ENCODE measurements at places on chromosomes 3 and 15.

DNA sequence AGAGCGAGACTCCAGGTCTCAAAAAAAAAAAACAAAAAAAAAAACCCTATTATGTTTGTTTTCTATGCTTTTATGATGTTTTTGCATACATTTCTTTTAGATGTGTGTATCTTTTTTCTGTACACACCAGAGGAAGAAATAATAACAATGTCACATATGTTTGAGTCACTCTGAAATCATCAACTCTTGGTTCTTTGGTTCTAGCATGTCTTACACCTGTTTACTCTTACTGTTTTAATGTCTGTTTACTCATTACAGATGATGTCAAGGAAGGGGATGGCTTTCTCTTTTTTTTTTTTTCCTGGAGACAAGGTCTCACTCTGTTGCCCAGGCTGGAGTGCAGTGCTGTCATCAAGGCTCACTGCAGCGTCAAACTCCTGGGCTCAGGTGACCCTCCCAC is 24.1 kb downstream of the RHOA start:
- DNase-seq, result no peak

GRCh38 chr15:41536866-41537265 is 7.2 kb downstream of the RPAP1 start:
- DNase-seq, result no peak

GRCh38 chr15:40412095-40412759 is 6.6 kb downstream of the IVD start:
- DNase-seq, result no peak

DNA sequence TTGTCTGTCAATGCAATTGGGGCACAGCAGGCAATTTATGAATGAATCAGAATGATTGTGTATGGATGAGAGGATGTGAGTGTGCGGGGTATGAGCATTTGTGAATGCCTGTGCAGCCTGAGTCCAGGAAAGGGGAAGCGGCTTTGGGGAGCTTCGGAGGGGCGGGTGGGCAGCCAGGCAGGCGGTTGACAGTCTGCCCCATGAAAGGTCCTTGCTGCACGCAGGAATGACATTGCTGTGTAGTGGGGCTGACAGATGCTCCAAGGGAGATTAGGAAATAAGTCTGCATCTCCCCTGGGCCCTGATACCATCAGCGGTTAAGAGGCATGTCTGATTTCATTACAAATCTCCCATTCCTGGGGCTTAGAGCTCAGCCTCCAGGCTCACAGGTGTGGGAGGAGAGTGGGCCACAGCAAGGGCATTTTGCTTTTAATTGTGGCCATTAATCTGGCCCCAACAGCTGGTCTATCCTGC is 26.4 kb upstream of the TSPAN3 start:
- no peak for DNase-seq

DNA sequence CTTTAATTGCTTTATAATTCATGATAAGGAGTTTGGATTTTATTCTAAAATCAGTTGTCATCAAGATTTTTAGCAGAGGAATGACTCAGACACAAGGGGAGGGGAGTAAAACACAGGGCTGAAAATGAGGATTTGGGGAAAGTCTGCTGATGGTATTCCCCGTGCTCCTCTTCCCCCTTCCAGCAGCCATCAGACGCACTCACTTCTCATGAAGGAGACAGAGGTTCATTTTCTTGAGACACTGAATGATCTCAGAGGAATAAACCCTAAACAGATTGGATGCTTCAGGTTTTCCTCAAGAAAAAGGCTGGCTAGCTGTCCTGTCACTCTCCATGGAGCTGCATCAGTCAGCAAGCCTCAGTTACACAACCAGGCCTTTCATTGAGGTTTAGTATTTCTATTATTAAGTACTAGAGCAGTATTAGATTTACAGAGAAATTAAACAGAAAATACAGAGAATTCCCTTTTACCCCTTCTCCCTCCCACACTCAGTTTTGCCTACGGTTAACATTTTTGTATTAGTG is 166.4 kb downstream of the C3orf70 start:
- DNase-seq, result no peak

DNA sequence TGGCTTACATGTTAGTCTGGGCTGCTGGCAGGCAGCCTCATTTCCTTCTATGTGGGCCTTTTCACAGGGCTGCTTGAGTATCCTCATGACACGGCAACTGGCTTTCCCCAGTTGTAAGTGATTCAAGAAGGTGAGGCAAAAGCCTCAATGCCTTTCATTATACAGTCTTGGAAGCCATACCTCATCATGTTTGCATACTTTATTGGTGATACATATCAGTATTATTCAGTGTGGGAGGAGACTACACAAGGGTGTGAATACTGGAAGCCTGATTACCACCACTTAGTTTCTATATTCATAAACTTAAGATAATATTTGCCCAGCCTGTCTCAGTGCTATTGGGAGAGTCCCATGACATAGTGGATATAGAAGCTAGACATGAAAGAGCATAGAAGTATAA is 346.8 kb downstream of the SOX2 start:
- DNase-seq, result no peak

DNA sequence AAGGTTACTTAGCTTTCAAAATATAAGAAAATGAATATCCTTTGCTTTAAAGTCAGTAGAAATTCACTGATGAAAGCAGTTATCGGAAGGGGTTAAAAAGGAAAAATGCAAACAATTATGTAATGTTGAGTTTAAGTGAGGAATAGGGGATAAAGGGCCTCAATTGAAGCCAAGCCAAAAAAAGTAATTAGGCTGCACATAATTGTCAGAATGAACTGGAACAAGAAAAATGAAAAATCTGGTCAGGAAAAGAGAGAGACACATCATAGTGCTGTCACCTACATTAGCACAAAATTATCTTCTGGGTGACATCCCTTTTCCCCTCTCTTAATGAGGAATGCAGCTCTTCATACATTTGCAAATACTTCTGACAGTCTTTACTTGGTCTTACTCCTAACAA is 48.8 kb upstream of the PIK3R4 start:
- no peak for DNase-seq
